Astrocyte of the hippocampus (primary cell): ENCODE measurements at places on chromosomes 4 and X.

- DNase-seq: no peak
These were observed 10.7 kb downstream of the C4orf51 start for GRCh38 chr4:145690610-145691009.

GRCh38 chr4:111475001-111475400 is 670.3 kb upstream of the FAM241A start:
- DNase-seq: peak; percentile 66

DNA sequence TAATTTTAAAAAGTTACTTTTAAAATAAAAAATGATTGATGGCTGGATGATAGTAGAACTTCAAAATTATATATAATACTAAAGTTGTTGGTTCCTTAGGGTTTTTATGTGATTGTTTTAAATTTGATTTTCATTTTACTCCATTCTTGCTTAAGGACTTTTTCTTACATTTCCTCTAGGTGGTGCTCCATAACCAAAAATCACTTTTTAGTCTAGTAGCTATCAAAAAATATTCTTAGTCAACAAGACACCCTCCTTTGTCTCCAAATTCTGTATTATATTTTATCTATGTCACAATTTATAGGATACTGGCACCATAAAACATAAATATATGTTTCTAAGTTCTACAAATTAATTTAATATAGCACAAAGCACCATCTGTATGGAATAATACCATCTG is 67.2 kb upstream of the BRWD3 start:
- DNase-seq: peak; percentile 35

- peak; percentile 43 for DNase-seq
These were observed 97.4 kb downstream of the AASDH start for GRCh38 chr4:56289934-56290333.

- no peak for DNase-seq
These were observed 50.5 kb upstream of the OGT start for GRCh38 chrX:71482228-71482958.

DNA sequence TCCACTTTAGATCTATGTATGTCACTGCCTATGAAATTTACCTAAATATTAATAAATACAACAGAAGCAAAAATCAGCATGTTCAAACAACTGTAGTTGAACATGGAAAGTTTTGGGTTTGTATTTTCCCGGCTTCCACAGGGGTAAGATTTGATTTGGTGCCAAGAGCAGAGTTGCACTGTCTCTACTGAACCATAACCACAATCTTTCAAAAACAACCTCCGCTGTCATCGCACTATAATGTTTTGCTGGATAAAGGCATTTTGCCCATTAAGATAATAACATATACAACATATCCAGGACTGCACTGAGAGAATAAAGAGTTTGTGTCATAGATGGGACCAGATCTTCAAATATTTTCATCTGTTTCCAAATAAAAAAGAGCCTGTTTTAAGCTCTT is 94.9 kb downstream of the TENM3 start:
- peak; percentile 19 for DNase-seq
